ENCODE measurements at places on chromosomes 5 and 9.

DNA sequence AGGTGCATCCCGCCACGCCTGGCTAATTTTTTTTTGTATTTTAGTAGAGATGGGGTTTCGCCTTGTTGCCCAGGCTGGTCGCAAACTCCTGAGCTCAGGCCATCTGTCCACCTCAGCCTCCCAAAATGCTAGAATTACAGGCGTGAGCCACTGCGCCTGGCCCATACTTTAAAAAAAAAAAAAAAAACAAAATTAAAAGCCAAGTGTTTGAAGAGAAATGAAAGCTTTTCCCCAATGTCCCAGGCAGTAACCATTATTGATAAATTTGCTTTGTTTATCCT, 9.5 kb downstream of the PRRC2B start:
- DNase-seq: no peak

DNA sequence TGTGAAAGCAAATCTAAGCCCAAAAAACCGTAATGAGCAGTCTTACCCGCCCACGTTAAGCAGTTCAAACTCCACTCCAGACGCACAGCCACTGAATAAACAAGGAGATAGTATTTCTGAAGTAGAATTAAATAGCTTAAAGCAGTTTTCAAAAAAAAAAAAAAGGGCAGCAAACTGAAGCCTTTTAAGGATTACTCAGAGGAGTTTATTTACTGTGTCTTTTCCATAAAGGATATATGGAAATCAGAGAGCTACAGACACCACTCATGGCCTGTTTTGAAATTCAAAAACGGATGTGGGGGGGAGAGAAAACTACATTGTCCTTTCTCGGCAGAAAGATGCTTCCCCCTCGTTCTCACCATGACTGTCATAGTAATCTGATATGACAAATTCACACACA, 83.7 kb upstream of the IRX1 start:
- DNase-seq: no peak

DNA sequence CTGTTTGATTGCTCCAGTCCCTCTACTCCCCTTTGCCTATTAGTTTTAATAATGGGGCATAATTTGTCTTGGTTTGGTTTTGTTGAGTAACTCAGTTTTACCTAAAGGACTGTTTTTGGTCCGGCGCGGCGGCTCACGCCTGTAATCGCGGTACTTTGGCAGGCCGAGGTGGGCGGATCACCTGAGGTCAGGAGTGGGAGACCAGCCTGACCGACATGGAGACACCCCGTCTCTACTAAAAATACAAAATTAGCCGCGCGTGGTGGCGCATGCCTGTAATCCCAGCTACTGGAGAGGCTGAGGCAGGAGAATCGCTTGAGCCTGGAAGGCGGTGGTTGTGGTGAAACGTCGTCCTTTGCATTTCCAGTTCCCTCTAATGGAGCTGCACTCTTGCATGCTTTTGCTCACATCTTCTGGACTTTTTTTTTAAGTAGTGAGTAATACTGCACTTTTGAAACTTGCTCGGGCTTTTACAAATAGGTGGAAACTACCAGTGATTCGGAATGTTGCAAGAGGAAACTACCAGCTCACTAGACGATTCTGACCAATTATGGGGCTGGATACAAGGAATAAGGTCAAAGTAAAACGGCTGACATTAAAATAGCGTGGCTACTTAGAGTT, 721 bp upstream of the MAML1 start:
- no peak for DNase-seq

- DNase-seq: no peak
These were observed 1062.6 kb downstream of the NR2F1-AS1 start for GRCh38 chr5:92518318-92518904.

GRCh38 chr9:33447799-33448553, 583 bp upstream of the AQP3 start:
- peak; percentile 10 for DNase-seq

GRCh38 chr5:106014262-106014661, 1656.5 kb downstream of the EFNA5 start:
- DNase-seq: no peak

DNA sequence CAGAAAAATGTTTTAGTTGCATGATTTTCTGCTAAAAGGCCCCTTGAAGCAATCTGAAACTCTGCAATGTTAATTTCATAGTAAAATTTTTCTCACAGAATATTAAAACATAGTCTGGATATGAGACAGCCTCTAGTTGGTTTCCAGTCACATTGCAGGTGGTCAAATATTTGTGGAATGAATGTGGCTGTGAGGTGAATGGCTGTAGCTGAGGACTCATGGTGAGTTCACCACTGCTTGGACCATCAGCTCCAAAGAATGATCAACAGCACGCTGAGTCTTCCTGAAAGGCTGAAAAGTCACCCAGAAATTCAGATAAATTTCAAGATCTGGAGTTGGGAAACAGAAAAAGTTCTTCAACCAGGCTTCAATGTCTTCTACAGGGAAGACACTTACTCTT, 79.8 kb downstream of the MAT2B start:
- no peak for DNase-seq

GRCh38 chr5:92944903-92945604, 636.0 kb downstream of the NR2F1-AS1 start:
- DNase-seq: no peak

- no peak for DNase-seq
These were observed 454.5 kb downstream of the HINT1 start for GRCh38 chr5:130710596-130710995.

DNA sequence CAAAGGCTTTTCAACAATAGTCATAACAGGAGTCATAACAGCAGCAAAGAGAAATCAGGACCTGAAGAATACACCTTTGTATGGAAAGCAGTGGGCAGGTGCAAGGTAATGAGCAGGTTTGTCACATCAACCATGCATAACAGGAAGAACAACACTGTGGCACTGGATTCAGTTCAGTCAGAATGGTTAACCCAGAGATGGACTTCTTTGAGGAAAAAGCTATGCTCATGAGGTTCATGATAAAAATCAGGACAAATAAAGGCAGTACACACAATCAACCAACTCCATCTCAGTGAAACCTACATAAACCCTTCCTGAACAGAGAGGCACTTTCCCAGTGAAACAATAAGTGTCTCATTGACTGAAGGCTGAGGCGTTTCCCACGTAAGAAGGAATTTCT, 27.0 kb downstream of the ABITRAM start:
- no peak for DNase-seq

- no peak for DNase-seq
These were observed 107.9 kb upstream of the ALDH1B1 start for GRCh38 chr9:38284588-38285051.

GRCh38 chr9:36306471-36307306, 48.4 kb upstream of the GNE start:
- DNase-seq: no peak

- DNase-seq: no peak
These were observed 136.6 kb upstream of the EPB41L4A start for GRCh38 chr5:112555691-112556090.

- no peak for DNase-seq
These were observed 418.6 kb upstream of the TYRP1 start for GRCh38 chr9:12274577-12274976.

GRCh38 chr5:107268241-107268640, 402.5 kb downstream of the EFNA5 start:
- DNase-seq: no peak

GRCh38 chr5:10536931-10537579, 26.8 kb upstream of the ANKRD33B start:
- peak; percentile 3 for DNase-seq

DNA sequence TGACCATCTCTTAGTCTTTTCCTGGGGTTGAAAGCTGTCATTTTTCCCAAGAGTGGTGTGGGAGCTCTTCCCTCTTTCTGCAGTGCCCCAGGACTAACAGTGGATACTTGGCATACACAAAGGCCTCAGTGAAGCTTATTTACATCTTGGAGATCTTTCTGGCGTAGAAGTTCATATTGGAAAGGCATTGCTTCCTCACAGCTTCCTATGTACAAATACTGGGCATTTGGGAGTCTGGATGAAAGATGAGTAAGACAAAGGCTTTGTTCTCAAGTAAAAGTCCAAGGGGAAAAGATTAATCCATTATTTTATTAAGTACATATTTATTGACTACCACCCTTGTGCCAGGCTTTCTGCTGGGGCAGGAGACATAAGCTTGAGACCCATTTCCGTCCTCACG, 22.0 kb downstream of the MAP3K1 start:
- no peak for DNase-seq

DNA sequence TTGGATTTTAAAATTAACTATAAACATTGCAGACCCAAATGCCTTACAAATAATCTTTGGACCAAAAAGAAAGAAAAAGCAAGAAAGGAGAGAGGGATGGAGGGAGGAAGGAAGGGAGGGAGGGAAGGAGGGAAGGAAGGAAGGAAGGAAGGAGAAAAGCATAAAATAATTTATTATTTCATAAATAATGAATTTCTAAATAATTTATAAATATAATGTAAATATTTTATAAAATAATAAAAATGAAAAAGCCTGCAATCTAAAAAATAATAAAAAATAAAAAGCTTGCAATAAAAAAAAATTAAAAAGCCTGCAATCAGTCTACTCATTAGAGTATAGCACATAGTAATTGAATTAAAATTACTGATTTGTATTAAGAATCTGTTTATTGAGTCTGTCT, 614.3 kb downstream of the ISL1 start:
- DNase-seq: no peak

GRCh38 chr9:86322973-86323644, 31.1 kb downstream of the TUT7 start:
- DNase-seq: no peak

DNA sequence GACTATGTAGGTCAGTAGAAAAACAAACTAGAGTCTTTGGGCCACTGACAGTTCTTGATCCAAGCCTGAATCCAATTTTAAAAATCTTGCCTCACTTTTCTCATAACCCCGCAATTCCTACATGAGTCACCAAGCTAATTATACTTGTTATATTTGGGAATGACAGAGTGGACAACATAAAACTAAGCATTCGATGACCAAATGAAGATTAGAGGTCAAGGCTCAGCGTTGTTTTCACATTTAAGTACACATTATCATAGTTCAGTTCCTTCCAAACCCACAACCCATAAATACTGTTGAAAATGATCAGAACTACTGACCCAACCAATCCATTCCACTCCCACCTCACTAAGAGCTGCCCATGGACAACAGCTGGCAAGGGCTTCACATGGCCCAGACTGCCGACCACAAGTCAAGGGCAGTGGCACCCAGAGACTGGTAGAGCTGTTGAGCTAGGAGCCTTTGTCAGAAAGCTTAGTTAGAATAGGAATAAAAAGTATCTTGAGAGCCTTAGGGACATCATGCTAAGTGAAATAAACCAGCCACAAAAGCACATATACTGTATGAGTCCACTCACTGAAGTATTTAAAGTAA, 64.2 kb downstream of the MYO10 start:
- DNase-seq: no peak

DNA sequence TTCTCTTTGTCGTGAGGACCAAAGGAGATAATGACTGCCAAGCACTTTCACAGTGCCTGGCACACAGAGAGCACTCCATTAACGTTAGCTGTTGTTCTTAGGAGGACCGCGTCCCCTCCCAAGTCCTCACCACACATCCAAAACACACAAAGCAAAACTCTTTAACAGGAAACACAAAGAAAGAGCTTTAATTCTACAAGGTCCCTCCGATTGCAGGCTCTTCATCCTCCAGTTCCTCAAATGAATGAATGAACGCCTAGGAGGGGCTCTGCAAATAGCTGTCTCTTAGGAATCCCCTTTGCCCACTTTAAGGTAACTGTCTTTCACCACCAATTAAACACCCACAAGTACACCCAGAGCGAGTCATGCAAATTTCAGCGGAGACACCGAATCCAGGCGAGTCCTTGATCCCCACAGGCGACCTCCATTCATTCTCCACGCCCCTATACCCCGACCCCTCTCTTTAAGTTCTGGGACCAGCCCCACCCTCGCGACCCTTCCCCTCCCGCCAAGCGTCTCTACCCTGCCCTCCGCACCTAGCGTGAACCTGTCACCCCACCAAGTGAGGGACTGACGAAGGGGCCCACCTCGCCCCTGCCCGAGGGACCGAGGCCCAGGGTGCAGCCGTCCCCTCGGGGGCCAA, 644 bp downstream of the TSC1 start:
- DNase-seq: no peak
